GM19239 (cell line): ENCODE measurements at places on chromosomes 2 and 18.
A peak's percentile ranks its signal among the peaks of the same experiment; 100 is the strongest.

DNA sequence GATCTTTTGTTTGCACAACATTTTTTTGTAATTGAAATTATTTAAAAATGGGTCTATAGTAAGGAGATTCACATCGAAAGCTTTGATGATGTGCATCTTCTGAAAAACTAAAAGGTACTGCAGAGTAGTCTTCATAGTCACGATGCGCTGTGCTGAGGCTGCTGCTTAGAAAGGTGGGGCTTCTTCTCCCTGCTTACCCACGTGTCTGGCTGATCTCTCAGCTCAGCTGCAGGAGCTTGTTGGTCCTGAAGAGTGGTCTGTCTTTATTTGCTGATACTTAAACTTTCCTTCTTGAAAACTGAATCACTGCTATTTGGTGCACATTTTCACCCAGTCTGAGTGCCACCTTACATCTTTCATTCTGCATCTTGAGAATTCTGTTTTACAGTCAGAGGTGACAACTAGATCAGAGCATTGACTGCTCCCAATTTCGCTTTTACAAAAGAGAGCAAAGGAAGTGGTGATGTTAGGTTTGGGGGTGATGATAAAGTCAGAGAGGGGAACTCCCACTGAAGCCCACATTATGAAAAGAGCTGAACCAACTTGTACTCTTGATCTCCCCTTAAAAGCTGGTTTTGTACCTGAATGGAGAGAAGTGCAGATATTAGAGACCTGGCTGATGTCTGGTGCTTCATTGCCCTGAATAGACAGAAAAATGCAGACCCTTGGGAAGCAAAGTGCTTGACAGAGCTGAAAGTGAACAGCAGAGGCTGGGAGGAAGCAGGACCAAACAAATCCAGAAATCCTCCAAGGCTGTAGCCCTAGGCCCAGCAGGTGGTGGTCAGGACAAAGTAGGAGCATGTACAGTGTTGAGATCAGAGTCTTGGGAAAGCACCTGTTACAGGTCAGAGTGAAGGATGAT lies 984.5 kb downstream of the TSN start:
- no peak for DNase-seq

GRCh38 chr2:209495855-209496585 lies 72.2 kb downstream of the MAP2 start:
- no peak for DNase-seq

DNA sequence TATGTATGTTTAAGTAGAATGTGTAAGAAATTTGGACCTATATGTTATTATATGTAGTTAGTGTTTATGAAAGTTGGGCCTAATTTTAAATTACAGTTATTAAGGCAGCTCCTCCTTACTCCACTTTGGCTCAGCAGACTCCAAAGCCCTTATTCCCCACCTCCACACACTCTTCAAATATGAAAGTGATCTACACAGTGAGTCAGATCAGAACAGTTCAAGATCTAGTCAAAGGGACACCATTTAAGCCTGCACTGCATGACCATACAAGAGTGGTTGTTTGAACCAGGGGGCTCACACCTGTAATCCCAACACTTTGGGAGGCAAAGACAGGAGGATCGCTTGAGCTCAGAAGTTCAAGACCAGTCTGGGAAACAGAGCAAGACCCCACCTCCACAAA lies 21.2 kb upstream of the PMAIP1 start:
- no peak for DNase-seq

GRCh38 chr2:68800517-68800916 lies 65.9 kb downstream of the ARHGAP25 start:
- DNase-seq: no peak

GRCh38 chr2:37654932-37655841 lies 16.3 kb downstream of the CDC42EP3 start:
- peak; percentile 65 for DNase-seq

DNA sequence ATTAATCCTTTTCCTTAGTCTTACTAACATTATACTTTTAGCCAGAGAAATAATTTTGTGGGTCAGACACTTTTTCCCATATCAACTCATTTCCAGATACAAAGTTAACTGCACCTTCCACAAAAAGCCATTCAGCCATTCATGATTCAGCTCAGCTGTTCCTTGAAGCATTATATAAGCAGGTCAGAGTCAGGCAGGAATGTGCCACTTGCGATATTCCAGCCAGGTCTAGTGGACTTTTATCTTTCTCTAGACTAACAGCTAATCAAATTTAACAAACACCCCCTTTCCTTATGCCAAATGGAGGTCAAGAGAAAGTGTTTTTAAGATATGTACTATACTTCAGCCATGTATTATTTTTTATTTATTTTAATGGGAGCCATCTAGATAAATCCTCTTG lies 75.6 kb upstream of the EPB41L3 start:
- no peak for DNase-seq

DNA sequence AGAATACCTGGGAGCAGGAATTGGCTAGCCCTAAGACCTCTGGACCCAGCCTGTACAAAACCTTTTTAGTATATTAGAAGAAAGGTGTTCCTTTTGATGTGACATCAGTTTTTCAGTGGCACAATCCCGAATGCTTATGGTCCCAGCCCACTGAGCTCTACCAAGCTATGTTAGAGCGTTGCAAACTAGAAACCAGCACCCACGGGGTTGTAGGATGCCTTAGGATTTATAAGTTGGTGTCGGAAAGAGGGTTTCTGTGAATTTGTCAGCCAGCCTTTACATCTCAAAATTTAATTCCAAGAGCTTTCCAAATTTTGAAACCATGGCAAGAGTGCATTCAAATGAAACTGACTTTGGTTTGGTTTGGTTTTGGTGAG lies 499 bp upstream of the LMAN1 start:
- no peak for DNase-seq

DNA sequence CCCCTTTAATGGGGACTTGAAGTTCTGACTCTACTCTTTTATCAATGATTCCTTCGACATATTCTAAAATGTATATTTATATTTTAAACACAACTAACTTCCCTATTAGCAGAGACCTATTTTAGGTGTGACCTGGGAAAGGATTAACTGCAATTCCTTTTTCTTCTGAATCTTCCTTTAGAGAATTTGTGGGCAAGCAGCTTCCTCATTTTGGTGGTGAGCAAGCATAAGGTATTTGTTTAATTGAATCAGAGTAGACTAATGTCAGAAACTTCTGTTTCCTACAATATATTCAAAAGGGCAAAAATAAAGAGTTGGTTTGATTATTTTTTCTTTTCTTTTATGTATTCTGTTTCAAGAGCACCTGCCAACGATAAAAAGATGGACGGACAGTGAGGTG lies 237.0 kb downstream of the IKZF2 start:
- no peak for DNase-seq
